ENCODE measurements at places on chromosomes 4 and X. TPM values are rescaled to one million over a fixed set of nuclear protein-coding genes. Genes with fewer than 3 reads are reported as not detected.

DNA sequence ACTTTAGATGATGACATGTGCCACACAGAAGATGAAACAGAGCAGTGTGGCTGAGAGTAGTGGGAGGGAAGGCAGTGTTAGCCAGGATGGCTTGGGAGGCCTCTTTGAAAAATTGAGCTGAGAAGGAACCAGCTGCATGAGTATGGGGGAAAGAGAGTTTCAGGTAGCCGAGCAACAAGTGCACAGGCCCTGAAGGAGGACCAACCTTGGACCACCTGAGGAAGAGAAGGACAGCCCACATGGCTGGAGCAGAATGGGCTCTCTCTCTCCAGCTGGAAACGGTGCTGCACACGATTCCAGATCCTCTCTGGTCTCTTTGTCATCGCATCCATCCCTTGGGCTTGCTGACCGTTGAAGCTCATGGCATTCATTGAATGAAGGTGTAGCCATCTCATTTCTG is 23.9 kb upstream of the BCOR start:
- H3K4me1 ChIP-seq, result no peaks in the 10 kb centered on the region
- no peaks in the 10 kb centered on the region for H3K36me3 ChIP-seq
- H3K4me3 ChIP-seq, result no peak overlapping the region
- no peaks in the 10 kb centered on the region for H3K27me3 ChIP-seq

DNA sequence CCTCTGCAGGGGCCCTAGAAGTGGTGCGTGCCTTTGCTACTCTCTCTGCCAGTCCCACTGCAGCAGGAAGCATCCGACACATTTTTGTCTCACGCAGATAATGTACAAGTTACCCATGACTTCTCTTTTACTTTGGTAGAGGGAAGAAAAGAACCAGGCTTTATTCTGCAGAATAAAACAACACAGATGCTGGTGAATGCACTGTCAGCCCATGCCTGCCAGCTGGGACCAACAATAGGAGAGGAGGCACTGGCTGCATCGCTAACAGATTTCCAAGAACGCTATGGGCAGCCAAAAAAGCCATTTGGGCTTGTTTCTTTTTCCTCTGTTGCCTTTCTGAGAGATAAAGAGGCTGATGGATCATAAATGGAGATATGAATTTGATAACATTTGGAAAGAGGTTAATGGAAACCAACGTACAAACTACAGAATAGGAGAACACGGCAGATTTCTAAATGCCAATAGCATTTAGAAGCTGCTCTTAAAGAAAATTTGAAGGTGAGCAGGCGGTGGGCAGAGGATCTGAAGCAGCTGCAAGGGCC is 47.5 kb upstream of the IGFBP7 start:
- H3K4me3 ChIP-seq, result no peak overlapping the region
- DNase-seq, result no peak
- H3K36me3 ChIP-seq, result no peaks in the 10 kb centered on the region

DNA sequence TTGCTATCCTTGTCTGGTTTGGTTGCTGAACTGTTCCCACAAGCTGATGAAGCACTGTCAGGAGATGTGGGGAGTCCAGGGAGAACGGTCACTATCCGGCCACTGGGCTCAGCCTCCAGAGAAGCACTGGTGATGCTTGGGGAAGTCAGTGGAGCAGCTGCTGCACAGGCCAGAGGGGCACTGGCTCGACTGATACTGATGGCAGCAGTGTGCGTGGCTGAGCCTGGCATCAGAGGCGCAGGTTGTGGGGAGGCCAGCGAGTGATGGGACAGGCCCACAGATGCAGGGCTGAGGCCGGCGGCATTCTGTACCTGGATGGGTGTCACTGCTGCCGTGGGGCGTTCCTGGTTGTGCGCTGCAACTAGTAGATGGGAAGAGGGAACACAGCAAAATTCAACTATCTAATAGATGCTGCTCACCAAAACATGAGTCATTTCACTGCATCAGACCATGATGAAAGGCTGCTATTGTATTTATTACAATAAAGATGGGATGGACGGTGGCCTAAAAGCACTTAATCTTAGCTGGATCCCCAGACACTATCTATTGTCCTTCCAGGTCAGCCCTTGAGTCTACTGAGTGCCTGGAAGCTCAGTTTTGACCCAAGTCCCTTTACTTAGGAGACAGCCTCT is 106.3 kb upstream of the CBR4 start:
- H3K4me3 ChIP-seq, result no peak overlapping the region
- no peak overlapping the region for H3K27ac ChIP-seq
- no peaks in the 10 kb centered on the region for H3K4me1 ChIP-seq
- no peaks in the 10 kb centered on the region for H3K27me3 ChIP-seq

- H3K27ac ChIP-seq, result no peak overlapping the region
- no peak overlapping the region for H3K4me3 ChIP-seq
- no peak for DNase-seq
- no peaks in the 10 kb centered on the region for H3K27me3 ChIP-seq
- H3K36me3 ChIP-seq, result no peaks in the 10 kb centered on the region
Measured at GRCh38 chr4:184911310-184911709, 85.5 kb upstream of the ACSL1 start.

- no peaks in the 10 kb centered on the region for H3K4me1 ChIP-seq
- H3K27me3 ChIP-seq, result no peaks in the 10 kb centered on the region
- no peak for DNase-seq
- H3K36me3 ChIP-seq, result no peaks in the 10 kb centered on the region
Measured at GRCh38 chr4:38275331-38276100, 315.3 kb downstream of the PTTG2 start.

- H3K27ac ChIP-seq, result no peak overlapping the region
- H3K27me3 ChIP-seq, result no peaks in the 10 kb centered on the region
- DNase-seq, result no peak
- H3K4me1 ChIP-seq, result no peaks in the 10 kb centered on the region
Measured at GRCh38 chr4:83757121-83757621, 221.3 kb downstream of the GPAT3 start.

DNA sequence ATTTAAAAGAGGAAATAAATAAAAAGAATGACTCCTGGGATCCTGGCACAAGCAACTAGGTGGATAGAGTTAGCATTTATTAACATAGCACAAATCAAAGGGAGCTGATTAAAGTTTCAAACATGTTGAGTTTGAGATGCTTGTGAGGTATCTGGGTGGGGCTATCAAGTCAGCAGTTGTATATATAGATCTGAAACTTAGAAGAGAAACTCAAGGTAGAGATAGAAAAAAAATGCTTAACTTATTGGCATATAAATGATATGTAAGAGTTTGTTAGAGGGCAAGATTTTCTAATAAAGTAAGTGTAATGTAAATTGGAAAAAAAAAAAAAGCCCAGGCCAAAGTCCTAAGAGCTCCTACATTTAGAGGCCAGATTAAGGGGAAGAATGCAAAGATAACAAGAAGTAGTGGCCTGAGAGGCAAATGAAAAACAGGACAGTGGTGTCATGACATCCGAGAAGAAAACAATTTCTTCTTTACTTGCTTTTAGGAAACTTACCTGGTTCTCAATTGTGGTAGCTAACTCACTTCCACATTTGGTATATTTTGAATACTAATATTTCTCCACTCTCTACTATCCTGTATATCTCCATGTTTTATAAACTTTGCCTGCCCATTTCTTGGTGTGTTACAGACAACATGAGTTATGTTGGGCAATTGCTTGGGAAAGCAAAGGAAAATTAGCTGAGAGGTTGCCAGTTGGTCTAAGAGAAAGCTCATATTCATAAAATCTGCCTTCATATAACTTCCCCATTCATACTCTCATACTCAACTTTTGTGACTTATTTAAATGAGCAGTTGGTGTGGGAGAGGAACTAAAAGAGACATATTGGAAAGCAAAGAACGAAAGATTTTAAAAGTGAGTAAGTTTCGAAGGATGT is 169.2 kb downstream of the PARM1 start:
- H3K36me3 ChIP-seq, result no peaks in the 10 kb centered on the region
- H3K27ac ChIP-seq, result no peak overlapping the region
- H3K4me1 ChIP-seq, result no peaks in the 10 kb centered on the region
- no peak overlapping the region for H3K4me3 ChIP-seq
- H3K27me3 ChIP-seq, result no peaks in the 10 kb centered on the region
- DNase-seq, result no peak

DNA sequence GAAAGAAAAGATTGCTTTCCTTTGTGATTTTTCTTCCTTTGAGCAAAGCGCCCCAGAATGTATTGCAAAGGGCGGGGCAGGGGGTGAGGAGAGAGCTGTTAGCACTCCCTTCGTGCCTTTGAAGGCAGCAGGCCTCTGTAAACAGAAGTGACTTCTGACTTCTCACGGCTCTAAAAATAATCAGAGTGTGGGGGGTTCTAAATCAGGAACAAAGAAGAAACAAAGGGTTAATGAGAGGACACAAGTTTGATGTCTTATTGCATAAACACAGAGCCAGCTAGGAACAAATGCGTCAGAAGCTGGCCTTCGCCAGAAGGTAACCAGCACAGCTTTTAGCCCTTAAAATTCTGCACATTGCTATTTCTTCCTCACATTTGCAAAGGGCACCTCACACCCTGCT is 626.2 kb downstream of the MID1IP1 start:
- H3K27me3 ChIP-seq, result no peaks in the 10 kb centered on the region
- no peak for DNase-seq
- no peaks in the 10 kb centered on the region for H3K36me3 ChIP-seq
- H3K4me3 ChIP-seq, result no peak overlapping the region
- no peaks in the 10 kb centered on the region for H3K4me1 ChIP-seq

DNA sequence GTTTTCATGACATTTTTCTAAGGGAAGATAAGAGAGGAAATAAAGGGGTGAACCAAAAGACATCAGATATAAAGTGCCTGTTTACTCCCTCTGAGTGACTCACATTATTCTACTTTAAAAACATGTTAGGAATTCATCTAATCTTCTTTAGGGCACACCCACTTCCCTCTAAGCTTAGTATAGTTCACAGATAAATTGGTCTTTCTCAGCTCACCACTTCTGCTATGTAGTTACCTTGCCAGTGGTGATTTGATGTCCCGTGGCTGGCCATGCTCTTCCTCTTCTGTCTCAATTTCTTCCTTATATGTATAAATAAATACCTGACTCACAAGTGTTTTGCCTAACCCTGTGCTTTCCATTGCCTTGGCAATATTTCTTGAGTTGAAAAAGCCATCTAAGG is 96.8 kb downstream of the PDLIM5 start:
- H3K4me1 ChIP-seq, result no peaks in the 10 kb centered on the region
- no peaks in the 10 kb centered on the region for H3K27me3 ChIP-seq
- H3K27ac ChIP-seq, result no peak overlapping the region

DNA sequence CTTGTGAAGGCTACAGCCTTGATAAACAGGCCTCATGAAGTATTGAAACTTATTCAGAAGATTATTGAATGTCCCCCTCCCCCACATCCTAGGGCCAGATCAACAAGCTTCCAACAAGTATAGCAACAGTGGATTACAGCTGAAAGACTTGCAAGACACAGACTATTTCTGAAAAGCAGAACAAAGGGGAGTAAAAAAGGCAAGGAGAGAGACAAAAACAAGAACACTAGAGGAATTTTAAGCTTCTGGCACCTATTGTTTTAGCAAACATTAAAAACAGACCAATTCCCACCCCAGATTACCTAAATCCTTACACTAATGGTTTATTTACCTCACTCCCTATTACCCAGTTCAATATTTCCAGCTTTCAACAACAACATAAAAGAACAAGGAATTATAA is 446.3 kb upstream of the FSTL5 start:
- no peaks in the 10 kb centered on the region for H3K36me3 ChIP-seq
- no peaks in the 10 kb centered on the region for H3K27me3 ChIP-seq
- H3K4me3 ChIP-seq, result no peak overlapping the region
- no peaks in the 10 kb centered on the region for H3K4me1 ChIP-seq
- DNase-seq, result no peak

ASB9 gene
- total RNA-seq, result 6.5 TPM

TEX11 gene
- total RNA-seq, result not detected

HEPH gene
- total RNA-seq, result 0.08 TPM

BTC gene
- 0.08 TPM for total RNA-seq

WWC2 gene
- total RNA-seq, result 80.3 TPM

SMIM31 gene
- not detected for total RNA-seq

RBM46 gene
- total RNA-seq, result not detected
